ENCODE measurements at places on chromosomes 4 and X. TPM values are rescaled to one million over a fixed set of nuclear protein-coding genes. Genes with fewer than 3 reads are reported as not detected.
A peak's percentile ranks its signal among the peaks of the same experiment; 100 is the strongest.

DNA sequence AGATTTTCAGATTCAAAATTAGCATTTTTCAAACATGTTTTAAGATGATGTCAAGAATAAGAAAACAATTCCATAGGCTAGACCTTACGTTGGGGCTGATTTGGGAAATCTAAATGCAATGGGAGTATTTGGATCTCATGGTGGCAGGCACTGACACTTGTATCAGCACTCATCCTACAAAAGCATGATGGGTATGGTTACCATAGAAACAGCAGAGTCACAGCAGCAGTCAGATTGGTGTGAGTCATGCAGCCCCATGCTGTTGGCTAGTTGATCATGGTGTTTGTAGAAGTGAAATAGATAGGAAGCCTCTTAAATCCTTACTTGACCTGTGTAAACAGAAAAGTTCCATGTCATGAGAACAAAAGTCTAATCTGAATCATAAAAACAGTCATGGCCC lies 1637.3 kb upstream of the PABPC4L start:
- no peak for DNase-seq
- H3K36me3 ChIP-seq = no peaks in the 10 kb centered on the region
- no peak overlapping the region for H3K27ac ChIP-seq
- H3K27me3 ChIP-seq = no peaks in the 10 kb centered on the region
- no peaks in the 10 kb centered on the region for H3K4me1 ChIP-seq
- H3K4me3 ChIP-seq = no peak overlapping the region

DNA sequence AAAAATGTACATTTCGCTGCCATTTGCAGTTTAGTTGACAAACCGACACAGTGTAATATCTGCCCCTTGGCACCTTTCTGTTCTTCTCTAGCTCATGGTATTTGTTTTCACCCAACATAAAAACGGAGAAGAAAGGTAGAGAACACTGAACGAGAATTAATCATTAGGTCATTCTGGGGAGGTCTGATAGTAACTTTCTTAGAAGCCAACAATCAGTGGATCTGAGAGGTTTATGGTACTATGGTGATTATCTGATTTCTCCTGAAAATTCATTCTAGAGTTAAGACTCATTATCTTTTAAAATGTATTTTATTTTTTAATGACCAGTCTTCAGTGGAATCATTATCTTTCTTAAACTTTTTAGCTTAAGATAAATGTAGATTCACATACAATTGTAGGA lies 8.5 kb downstream of the RAPGEF2 start:
- H3K36me3 ChIP-seq = no peaks in the 10 kb centered on the region
- no peak overlapping the region for H3K4me3 ChIP-seq

Gene GPR143
- 6.3 TPM for total RNA-seq

Gene ARL9
- 0.06 TPM for total RNA-seq

DNA sequence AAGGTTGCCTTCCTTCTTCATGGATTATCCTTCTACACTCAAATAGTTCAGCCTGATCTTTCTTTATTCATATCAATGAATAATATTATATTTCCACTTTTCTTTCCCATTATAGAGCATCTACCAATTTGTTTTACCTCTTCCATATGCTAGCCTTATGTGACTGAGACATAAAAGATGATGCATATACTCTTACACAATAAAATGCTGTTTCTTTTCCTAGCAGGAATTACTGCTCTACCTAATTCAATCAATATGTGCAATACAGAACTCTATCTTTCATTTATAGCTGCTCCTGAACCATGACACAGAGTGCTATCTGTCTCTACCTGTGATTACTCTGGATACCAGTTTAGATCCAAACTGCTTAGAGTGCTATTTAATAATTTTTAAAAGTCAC lies 2334.0 kb downstream of the PCDH7 start:
- no peak overlapping the region for H3K4me3 ChIP-seq
- H3K27ac ChIP-seq = no peak overlapping the region
- no peaks in the 10 kb centered on the region for H3K36me3 ChIP-seq
- no peak for DNase-seq
- H3K27me3 ChIP-seq = no peaks in the 10 kb centered on the region

- no peak overlapping the region for H3K27ac ChIP-seq
- no peaks in the 10 kb centered on the region for H3K4me1 ChIP-seq
- H3K36me3 ChIP-seq = no peaks in the 10 kb centered on the region
- no peaks in the 10 kb centered on the region for H3K27me3 ChIP-seq
- DNase-seq = peak; percentile 46
- no peak overlapping the region for H3K4me3 ChIP-seq
These were observed 47.8 kb upstream of the CRMP1 start for GRCh38 chr4:5940470-5941203.

GRCh38 chr4:73964862-73965611 lies 16.8 kb downstream of the PF4 start:
- peak; percentile 42 for DNase-seq
- H3K27ac ChIP-seq = no peak overlapping the region
- H3K27me3 ChIP-seq = no peaks in the 10 kb centered on the region
- no peaks in the 10 kb centered on the region for H3K4me1 ChIP-seq
- no peaks in the 10 kb centered on the region for H3K36me3 ChIP-seq
- no peak overlapping the region for H3K4me3 ChIP-seq

DNA sequence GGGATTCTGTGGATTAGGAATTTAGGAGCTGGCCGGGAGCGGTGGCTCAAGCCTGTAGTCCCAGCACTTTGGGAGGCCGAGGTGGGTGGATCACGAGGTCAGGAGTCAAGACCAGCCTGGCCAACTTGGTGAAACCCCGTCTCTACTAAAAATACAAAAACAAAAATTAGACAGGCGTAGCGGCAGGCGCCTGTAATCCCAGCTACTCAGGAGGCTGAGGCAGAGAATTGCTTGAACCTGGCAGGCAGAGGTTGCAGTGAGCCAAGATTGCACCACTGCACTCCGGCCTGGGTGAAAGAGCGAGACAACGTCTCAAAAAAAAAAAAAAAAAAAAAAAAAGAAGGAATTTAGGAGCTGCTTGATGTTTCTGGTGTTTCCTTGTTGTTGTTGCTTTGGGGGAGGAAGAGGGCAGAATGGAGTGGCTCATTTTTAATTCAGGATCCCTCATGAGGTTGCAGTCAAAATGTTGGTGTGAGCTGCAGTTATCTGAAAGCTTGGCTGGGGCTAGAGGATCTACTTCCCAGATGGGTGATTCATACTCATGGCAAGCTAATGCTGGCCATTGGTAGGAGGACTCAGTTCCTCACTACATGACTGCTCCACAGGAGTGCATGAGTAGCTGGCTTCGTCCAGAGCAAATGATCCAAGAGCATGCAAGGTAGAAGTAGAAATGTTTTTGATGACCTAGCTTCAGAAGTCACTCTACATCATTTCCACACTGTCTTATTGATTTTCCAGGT lies 26.5 kb upstream of the JADE1 start:
- H3K27me3 ChIP-seq = peaks cover 74% of the 10 kb centered on the region
- H3K27ac ChIP-seq = no peak overlapping the region
- H3K4me1 ChIP-seq = no peaks in the 10 kb centered on the region
- no peaks in the 10 kb centered on the region for H3K36me3 ChIP-seq
- DNase-seq = peak; percentile 70
- no peak overlapping the region for H3K4me3 ChIP-seq

DNA sequence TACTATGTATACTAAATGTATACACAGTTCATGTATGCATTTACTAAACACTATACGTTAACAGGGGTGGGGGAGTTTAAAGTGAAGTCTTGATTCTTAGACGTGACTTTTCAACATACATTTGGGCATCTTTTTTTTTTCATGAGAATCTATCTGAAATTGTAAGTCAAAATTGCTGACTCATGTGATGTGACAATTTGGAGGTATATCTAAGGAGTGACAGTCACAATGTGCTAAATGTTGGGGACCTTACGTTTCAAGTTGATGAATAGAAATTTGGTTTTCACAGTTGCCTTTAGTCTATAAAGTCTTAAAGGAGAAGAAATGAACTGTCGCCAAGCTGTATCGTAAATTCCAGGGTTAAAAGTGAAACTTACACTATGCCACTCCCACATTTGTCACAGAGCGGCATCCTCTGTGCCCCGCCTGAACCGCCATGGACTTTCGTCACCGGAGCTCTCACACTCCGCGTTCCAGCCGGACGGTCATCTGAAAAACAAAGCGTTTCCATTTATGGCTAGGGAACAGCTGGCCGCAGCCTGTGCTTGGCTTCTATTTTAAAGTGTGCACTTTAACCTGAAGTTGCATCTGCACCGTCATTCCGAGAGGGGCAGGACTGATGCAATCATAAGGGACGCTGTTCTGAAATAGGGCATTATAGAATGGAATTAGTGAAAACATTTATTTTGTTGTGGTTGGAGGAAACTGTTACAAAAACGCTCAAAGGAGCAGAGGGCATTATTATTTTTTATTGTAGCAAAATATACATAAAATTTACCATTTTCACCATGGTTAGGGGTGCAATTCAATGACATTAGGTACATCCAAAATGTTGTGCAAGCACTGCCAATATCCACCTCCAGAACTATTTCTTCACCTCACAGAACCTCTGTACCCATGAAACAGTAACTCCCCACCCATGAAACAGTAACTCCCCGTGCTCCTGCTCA lies 30.9 kb downstream of the PDLIM3 start:
- H3K27me3 ChIP-seq = no peaks in the 10 kb centered on the region
- no peak overlapping the region for H3K4me3 ChIP-seq
- no peaks in the 10 kb centered on the region for H3K4me1 ChIP-seq
- no peak overlapping the region for H3K27ac ChIP-seq
